ENCODE measurements at places on chromosomes 5 and 9.

DNA sequence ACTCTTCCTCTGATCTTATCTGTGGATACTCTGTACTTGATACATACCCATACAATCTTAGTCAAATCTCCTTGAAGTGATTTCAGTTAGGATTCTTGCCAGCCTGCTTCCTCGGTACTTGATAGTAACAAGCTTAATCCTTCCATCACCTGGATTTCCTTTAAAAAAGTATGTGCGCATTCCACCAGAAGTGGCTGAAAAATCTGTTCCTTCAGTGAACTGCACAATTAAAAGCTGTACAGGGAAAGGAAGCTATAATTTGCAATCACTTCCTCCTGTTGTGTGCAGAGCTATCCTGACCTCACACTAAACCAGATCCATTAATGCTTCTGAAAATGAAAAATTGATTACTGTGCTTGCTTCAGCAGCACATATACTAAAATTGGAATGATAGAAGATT, 47.3 kb downstream of the PWWP2A start:
- DNase-seq = no peak

DNA sequence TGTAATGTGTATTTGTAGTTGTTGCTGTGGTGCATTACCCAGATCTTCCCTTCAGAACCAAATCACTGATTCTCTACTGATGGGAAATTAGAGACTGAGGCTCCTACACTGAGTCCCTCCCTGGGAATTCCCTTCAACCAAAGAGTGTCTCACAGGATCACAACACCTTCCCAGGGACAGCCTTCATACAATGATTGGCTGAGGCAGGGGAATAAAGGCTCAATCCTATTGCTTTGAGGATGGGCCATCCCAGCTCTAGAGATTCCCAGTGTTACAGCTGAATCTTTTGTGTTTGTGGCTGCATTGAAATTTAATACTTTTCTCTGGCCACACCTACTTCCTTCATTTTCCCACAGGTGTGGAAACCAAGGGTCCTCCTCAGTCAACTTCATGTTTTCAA, 96.4 kb upstream of the ELL2 start:
- no peak for DNase-seq

DNA sequence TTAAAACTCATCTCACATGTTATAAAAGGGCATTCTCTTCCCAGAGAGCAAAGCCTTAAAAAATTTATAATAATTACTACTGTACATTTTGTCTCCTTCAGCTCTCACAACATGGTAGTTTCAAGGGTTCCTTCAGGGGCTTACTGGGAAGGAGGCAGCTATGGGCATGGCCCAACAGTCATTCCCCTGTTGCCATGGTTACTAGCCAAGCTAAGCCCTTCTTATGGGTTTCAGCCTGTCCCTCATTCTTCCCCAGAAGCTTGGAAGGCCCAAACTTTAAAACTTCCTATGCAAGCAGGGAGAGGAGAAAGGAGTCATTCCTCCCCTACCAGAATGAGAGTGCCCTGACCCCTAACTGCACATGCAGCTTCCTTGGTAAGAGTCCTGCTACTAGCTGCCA, 82.2 kb upstream of the CNTLN start:
- no peak for DNase-seq

GRCh38 chr5:41425736-41426135, 84.7 kb downstream of the PLCXD3 start:
- no peak for DNase-seq

- peak; percentile 81 for DNase-seq
Measured at GRCh38 chr9:122080986-122081385, 12.1 kb downstream of the TTLL11 start.

DNA sequence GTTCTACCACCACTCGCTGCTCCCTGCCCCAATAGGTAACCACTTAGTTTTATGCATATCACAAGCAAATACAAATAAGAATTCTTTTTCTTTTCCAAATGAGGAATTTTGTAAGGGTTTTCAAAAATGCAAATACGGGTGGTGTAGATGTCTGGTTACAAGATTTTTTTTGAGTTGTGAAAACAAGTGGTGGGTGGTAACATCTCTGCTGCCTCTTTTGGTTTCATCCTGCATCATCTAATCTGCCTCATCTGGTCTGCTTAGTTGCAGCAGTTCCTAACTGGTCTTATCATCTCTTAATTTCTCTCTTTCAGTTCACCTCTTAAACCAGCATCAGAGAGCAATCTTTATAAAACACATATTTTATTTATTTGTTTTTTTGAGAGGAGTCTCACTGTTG, 5.3 kb downstream of the NFX1 start:
- no peak for DNase-seq

DNA sequence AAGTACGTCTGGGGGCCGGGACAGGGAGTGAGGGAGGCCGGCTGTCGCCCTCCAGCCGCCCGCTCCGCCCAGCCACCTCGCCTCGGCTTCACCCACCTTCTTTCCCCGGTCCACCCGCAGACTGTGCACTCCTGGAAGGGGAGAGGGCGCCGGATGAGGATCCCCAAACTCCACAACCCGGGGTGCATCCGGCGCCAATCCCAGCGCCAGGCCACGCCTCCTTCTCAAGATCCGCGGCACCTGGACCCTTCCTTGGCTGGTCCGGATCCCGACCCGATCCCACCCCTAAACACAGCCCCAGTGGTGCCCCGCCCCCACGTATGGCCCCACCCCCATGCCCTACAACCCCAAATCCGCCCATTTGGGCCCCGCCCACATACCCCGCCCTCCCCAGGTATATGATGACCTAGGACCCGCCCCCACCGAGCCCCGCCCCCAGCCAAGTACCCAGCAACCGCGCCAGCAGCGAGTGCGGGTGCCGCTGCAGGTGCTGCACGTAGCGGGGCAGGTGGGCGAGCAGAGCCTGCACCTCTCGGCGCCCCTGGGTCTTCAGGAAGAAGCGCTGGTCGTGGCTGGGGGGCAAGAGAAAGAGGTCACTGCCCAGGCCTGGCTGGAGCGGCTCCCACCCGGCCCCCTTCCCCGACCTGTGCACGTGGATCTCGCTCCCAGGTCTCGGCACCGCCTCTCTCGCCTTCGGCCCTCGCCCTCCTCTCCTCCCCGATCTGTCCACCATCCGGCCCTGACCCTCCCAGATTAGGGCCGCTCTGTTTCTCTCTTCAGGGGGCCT, 3.2 kb downstream of the PIP5KL1 start:
- DNase-seq = no peak

DNA sequence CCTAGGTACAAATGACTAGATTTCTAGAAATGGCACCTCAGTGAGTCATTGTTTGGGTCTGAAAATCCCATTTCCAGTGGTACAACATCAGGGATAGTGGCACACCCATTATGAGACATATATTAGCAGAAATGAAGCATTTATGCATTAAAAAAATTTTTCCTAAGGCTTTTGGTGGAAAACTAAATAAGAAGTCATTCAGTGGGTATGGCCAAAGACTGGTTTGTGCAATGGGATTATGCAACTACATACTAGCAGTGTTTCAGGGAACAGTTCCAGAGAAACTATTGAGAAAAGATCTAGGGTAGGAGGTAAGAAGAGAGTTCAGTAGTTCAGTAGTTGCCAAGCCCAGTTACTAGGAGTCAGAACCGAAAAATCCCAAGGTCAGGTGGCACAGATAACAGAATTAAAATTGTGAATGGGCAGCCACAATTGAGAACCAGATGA, 106.5 kb upstream of the HAPLN1 start:
- peak; percentile 88 for DNase-seq

GRCh38 chr5:103808464-103809106, 246.0 kb upstream of the NUDT12 start:
- DNase-seq = peak; percentile 51

DNA sequence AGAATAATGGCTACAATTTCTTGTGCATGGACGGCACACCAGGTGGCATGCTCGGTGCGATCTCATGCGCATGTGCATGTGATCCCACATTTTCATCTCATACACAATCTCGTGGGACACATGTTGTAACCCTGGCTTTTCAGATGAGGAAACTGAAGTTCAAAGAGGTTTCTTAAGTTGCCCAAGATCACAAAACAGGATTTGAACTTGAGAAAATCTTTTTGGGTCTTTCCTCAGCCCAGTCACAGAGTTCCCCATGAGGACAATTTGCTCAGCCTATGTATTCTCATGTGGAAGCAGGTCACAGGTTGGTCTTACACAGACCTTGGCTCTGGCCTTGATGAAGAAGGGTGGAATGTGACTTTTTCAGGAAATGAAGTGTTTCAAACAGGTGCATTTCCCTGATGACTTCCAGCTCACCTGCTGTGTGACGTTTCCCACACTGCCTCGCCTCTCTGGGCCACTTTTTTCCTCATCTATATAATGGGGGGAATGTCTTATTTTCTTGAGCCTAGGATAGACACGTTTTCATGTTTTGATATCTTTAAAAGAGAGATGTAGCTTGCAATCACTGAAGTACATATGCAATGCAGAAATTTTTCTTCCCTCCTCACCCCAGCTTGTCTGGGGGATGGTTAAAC, 7.1 kb upstream of the ORM1 start:
- no peak for DNase-seq

DNA sequence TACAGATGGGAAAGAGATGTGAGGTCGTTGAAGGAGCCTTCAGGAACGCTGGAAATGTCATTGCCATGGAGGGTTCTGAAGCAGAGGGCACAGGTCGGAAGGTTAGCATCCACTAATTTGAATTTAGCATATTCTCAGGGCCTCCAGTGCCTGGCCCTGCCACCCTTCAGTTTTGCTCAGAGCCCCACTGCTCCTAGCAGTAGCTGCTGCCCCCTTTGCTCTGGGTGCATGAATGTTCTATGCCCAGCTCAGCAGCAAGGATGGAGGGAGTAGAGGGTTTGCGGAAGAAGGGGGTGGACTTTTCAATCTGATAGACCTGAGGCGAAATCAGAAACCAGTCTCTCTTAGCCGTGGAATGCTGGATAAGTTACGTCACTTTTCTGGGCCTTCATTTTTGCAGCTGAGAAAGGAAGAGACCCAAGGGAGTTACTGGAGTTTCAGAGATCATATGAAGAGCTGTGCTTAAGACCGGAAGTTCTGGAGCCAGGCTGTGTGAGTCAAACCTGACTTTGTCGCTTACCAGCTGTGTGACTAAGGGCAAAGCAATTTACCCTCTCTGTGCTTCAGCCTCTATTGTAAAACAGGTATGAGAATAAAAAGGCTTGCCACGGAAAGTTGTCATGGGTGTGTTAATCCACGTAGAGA, 133.2 kb upstream of the PANK3 start:
- DNase-seq = peak; percentile 77

DNA sequence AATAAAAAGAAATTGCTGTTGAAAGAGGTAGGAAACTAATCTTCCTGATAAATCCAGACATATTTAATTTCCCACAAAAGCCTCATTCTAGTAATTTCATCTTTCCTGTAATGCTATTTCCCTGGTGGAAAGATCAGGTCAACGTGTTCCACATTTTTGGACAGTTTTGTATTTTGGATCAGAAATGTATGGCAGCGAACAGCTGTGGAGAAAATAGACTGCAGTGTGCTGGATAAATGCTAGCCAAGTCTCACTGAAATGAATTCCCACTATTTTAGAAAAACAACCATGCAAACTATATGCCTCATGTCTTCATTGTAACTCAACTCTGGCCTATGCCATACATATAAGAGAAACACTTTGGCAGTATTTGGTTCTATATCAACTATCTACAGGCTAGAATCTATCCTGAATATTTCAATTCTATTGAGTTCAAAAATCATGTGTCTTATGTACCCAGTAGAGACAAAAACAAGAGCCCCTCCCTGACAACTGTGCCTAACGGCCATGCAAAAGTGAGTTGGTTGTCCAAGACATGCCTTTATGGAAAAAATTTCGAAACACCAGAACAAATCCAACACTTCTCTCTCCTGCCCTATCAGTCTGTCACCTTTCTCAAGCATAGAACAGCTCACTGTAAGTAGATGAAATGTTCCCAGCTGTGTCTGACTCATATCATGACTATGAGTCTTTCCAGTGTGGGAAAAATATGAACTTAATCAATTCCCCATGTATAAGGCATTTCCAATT, 191.3 kb upstream of the NREP start:
- DNase-seq = peak; percentile 94

DNA sequence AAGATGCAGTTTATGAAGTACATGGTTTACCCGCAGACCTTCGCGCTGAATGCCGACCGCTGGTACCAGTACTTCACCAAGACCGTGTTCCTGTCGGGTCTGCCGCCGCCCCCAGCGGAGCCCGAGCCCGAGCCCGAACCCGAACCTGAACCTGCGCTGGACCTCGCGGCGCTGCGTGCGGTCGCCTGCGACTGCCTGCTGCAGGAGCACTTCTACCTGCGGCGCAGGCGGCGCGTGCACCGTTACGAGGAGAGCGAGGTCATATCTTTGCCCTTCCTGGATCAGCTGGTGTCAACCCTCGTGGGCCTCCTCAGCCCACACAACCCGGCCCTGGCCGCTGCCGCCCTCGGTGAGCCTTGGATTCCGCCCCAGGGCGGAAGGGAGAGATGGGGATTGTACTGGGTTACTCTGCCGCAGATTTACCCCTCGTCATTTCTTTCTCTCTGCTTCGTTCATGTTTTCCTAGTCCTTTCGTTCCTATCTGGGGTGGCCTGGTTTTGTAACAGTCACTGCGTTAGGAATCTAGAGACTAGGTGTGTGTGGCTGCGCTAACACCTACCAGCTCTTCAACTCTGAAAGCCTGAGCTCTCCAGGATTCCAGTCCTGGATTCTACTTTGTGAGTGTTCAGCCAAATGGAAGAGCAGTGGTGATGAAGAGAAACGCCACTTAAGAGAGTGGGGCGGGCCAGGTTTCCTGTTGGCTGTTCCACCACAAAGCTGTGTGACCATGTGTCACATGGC, 638 bp downstream of the MRPS30 start:
- DNase-seq = peak; percentile 73

DNA sequence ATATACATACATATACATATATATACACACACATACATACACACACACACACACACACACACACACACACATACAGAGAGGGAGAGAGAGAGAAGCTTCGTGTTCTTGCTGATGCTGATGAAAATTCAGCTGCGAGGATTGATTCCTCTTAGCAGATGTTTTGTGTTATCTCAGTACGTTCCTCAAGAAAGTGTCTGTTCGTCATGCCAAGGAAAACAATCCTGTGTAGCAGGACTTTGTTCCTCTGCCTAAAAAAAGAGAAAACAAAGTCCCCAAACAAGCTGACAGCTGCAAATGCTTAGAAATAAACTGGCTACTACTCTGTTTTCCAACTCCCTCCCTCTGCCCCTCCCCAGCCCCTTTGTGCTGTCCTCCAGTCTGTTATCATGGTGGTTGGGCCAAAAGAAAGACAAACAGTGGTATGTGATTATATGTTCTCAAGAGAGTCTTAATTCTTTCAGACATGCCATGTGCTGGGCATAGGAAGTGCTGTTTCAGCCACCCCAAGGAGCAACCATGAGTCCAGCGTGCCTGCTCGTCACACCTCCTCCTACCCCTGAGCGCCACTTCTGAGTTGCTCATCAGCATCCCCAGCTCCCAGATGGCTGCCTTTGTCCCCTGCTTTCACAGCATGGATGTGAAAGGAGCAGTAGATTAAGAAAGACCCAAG, 71.5 kb upstream of the EQTN start:
- DNase-seq = peak; percentile 77

- DNase-seq = no peak
Measured at GRCh38 chr9:5790923-5791322, 42.0 kb downstream of the ERMP1 start.

- DNase-seq = no peak
Measured at GRCh38 chr5:124238350-124238749, 508.1 kb downstream of the ZNF608 start.

GRCh38 chr9:136860933-136861873, 4.9 kb downstream of the EDF1 start:
- no peak for DNase-seq
